ENCODE measurements at places on chromosomes 12 and 14.

GRCh38 chr12:90790747-90791146 lies 164.2 kb downstream of the CCER1 start:
- no peaks in the 10 kb centered on the region for H3K27me3 ChIP-seq
- no peaks in the 10 kb centered on the region for H3K36me3 ChIP-seq
- DNase-seq, result no peak

DNA sequence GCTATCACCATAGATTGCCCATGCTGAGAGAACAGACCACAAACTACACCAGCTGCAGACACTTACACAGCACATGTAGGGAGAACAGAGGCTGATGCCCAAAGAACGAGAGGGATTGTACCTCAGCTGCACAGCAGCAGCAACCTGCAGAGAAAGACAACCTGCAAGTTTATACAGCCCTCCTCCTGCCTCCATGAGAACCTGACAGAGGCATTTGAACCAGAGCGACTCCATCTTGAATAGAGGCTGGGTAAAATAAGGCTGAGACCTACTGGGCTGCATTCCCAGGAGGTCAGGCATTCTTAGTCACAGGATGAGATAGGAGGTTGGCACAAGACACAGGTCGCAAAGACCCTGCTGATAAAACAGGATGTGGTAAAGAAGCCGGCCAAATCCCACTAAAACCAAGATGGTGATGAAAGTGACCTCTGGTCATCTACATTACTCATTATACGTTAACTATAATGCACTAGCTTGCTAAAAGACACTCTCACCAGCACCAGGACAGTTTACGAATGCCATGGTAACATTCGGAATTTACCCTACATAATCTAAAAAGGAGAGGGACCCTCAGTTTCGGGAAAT lies 262.4 kb upstream of the HMGA2 start:
- H3K27me3 ChIP-seq, result no peaks in the 10 kb centered on the region
- H3K36me3 ChIP-seq, result no peaks in the 10 kb centered on the region
- peak; percentile 69 for DNase-seq
- no peak overlapping the region for H3K4me3 ChIP-seq
- H3K27ac ChIP-seq, result peak overlapping the region; percentile 0

GRCh38 chr12:64293654-64294364 lies 71.7 kb upstream of the KICS2 start:
- H3K4me1 ChIP-seq, result no peaks in the 10 kb centered on the region
- no peaks in the 10 kb centered on the region for H3K36me3 ChIP-seq
- DNase-seq, result no peak
- no peak overlapping the region for H3K27ac ChIP-seq
- no peak overlapping the region for H3K4me3 ChIP-seq

DNA sequence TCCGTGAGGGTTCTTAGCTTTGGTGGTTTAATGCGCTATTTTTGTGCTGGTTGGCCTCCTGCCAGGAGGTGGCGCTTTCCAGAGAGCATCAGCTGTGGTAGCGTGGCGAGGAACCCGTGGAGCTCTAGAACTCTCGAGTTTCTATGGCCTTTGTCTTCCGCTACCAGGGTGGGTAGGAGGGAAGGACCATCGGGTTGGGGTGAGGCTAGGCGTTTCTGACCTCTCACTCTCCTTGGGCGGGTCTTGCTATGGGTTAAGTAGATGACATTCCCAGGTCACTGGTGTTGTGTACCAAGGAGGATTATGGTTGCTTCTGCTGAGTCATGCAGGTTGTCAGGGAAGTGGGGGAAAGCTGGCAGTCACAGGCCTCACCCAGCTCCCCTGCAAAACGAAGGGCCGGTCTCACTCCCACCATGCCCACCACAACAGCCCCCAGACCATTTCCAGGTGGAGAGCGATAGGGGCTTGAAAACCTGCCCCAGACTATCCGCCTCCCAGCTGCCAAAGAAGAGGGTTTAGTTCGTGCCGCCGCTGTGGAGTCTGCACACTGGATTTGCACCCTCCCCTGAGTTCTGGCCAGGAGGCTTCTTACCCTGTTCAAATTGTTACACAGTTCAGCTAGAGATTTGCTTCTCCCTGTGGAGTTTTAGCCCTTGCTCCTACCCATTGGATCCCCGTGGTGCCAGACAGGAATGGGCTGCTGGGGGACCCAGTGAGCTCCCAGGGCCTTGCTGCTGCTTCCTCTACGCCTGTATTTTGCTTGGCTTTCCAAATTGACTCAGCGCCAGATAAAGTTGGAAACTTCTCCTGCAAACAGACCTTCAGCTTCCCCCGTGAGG lies 21.9 kb downstream of the RNFT2 start:
- H3K4me1 ChIP-seq, result no peaks in the 10 kb centered on the region
- H3K4me3 ChIP-seq, result no peak overlapping the region
- H3K27ac ChIP-seq, result no peak overlapping the region
- no peaks in the 10 kb centered on the region for H3K36me3 ChIP-seq
- DNase-seq, result peak; percentile 50

DNA sequence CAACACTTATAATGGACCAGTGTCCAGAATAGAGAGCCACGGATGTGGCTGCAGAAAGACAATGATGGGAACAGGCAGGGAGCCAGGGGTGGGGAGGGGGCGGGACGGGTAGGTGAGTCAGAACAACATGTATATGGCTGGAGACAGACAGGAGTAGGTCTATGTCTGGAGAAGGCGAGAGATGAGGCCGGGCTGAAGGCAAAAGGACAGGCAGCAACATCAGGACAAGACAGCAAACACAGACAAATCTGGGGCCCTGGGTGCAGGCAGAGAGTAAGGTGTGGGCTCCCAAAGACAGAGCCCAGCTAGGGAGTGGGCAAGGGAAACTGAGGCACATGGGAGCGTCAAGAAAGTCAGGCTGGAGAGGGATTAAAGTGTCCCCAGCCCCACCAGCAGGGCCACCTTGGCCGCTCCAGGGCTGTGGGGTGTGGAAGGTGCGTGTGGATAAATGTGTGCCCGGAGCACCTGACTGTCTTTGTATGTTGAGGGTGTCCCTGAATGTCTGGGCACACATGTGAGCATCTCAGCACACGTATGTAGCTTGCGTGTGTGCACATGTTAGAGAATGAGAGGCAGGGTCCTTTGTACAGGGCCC lies 44.1 kb downstream of the FAM222A start:
- H3K36me3 ChIP-seq, result no peaks in the 10 kb centered on the region
- H3K4me3 ChIP-seq, result no peak overlapping the region
- no peak for DNase-seq
- no peaks in the 10 kb centered on the region for H3K4me1 ChIP-seq
- H3K27ac ChIP-seq, result no peak overlapping the region

Measured in endothelial cell of umbilical vein (primary cell).